ENCODE measurements at places on chromosomes 6 and 20. TPM values are rescaled to one million over a fixed set of nuclear protein-coding genes. Genes with fewer than 3 reads are reported as not detected.

Gene PRDM13
- not detected for total RNA-seq

GRCh38 chr6:11810854-11811643, 32.4 kb upstream of the ADTRP start:
- DNase-seq, result no peak

DNA sequence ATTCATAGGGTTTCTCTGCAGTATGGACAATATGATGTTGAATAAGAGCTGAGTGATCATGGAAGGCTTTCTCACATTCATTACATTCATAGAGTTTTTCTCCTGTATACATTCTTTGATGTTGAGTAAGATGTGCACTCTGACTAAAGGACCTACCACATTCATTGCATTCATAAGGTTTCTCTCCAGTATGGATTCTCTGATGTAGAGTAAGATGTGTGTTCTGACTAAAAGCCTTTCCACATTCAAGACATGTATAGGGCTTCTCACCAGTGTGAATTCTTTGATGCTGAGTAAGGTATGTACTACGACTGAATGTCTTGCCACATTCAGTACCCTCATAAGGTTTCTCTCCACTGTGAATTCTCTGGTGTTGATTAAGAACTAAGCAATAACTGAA, 29.3 kb upstream of the ZNF391 start:
- no peak for DNase-seq

Gene TFAP2A
- 8.8 TPM for total RNA-seq

Gene HLA-DRB1
- 4.0 TPM for total RNA-seq

Gene TRIM31
- total RNA-seq, result not detected

- no peak for DNase-seq
Observed at GRCh38 chr6:132865364-132865763, 51.0 kb downstream of the RPS12 start.

DNA sequence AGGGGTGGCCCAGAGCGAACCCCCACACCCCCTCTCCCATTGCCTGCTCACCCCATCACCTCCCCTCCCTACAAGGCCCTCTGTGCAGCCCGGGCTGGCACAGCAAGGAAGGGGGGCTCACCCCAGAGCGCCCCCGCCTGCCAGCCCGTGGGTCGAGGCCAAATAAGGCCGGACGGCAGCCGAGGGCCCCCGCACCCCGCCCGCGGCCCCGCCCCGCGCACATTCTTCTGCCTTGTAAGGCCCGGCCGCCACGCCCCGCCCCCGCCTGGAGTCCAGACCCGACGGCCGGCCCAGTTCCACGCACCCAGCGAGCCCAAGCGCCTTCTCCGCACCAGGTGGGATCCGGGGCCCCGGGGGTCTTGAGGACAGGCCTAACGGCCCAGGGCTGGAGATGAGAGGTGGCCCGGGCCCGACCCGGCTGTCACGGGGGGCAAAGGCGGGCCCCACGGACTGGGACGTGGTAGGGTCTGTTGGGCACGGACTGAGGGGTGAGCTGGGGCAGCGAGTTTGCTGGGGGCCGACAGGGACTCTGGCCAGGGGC, at the start of gene MYL9:
Gene MYL9, plus strand, starts transcription at position 293 of the 541 bp plus-strand sequence. CDS start 3,366 bp downstream, outside the sequence.
- DNase-seq, result no peak

DNA sequence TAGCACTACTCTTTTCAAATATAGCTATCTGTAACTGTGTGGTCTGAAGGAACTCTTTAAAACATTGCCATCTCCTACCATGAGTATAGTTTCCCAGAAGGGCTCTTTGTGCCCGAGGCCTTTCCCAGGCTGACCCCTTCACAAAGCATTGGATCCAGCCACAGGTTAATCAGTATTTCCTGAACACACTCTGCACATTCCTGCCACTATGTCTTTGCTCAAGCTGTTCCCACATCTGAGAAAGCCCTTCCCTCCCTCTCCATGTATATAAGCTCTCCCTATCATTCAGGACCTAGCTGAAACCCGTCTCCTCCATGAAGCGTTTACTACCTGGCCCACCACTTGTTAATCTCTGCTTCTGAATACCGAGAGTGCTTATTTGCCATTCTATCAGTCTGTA, 47.8 kb upstream of the PKHD1 start:
- no peak for DNase-seq

Gene HDGFL1
- not detected for total RNA-seq

DNA sequence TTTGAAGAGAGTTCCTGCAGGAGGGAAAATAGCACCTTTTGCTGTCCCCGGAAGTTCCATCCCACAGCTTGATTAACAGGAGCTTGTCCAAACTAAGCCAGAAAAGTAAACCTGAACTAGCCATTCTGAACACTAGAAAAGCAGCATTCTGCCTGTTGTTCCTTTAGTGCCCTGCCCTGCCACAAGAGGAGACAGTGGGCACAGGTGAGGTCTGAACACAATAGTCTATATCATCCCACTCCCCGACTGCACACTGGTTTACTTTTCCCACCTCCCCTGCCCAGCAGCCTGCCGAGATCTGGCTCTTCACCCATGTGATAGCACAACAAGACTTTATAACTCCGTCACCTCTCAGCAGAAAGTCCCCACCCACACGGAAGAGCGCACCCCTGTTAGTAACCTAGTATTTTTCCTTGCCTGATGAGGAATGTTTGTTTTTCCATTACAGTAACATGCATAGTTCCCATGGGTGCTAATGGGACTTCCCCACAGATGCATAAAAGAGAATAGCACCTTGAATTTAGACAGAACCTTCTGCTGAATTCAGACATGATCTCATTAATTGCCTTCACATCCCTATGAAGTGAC, 59.7 kb downstream of the TFAP2A start:
- DNase-seq, result no peak

DNA sequence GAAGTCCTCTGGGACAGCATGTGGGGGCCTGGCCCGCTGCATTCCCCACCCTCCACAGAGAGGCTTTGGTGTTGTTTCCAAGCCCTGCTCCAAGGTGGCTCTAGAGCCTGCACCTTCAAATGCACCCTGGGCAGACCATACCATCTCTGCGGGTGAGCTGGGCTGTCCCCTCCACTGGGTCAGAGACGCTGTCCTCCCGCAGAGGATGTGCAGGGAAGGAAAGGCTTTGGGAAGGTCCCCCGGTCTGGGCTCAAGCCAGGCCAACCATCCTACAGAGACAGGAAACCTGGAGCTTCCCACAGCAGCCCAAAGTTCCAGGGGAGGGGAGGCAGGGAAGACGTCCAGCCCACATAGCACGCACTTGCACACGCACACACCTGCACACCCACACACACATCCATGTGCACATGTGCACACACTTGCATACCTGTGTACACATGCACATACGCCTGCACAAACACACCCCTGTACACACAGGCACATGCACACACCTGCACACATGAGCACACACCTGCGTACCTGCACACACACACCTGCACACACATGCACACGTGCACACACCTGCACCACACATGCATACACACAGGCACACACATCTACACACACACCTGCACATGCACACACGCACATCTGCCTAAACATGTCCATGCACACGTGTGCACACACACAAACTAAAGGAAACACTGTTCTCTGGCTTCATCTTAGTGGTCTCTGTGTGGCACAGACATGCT, 155.4 kb downstream of the ERMARD start:
- DNase-seq, result no peak

- no peak for DNase-seq
Observed at GRCh38 chr6:152353440-152353839, 283.7 kb downstream of the SYNE1 start.

Gene VWA7
- total RNA-seq, result 1.5 TPM

DNA sequence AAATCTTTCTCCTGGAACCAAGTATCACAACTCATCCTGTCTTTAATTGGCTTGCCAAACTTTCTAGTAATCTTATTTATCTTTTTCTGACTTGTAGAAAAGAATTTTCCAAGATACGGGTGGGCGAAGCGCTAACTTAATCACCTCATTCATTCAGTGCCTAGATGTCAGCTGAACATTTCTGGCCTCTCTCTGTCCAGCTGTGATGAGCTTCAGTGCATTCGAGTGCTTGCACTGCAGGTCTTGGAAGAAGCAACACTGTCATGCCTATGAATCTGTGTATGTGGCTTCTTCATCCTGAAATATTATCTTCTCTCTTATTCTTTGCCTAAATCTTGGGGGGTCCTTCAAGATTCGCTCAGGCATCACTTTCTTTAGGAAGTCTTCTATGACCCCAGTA, 16.3 kb upstream of the ENPP1 start:
- no peak for DNase-seq

- DNase-seq, result no peak
Observed at GRCh38 chr6:113842165-113842564, 15.0 kb upstream of the MARCKS start.

DNA sequence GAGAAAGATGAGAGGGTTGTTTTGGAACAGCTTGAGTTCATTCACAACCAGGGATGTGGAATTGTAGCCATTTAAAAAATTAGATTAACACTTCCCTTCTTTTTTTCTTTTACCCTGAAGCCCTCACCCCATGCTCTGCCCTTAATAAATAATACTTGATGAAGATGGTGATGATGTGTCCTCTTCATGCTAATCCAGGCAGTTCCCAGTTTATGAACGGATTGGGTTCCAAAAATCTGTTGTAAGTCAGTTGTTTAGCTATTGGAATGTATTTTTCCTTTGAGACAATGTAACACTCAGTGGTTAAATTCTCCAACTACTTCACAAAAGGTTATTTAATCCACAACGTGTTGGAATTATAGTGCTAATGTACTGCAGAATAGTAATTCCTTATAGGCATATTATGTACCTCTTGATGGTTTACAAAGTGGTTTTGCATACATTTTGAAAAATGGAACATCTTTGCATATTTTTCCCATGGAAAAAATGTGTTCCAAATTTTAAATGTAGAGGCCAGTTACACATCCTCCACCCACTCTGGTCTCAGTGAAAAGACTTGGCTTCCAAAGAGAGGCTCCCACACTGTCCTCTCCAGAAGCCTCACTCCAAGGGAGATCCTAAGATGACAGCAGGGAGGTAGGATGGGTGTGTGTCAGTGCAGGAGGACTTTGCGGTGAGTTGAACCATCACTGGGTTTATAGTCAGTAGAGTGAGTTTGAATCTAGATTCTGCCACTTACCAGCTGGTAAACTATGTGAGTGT, 45.8 kb upstream of the CEP162 start:
- no peak for DNase-seq

DNA sequence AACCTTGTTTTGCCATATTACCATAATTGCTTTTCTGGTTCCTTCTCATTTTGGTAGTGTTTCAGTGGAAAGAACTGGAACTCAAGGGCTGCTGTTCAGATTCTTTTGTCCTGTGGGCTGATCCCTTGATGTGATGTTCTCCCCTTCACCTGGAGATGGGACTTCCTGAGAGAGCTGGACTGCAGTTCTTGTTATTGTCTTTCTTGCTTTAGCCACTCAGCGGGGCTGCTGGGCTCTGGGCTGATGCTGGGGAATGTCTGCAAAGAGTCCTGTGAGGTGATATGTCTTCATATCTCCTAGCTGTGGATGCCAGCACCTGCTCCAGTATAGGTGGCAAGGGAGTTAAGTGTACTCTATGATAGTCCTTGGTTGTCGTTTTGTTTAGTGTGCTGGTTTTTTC, 79.0 kb downstream of the BCKDHB start:
- no peak for DNase-seq

DNA sequence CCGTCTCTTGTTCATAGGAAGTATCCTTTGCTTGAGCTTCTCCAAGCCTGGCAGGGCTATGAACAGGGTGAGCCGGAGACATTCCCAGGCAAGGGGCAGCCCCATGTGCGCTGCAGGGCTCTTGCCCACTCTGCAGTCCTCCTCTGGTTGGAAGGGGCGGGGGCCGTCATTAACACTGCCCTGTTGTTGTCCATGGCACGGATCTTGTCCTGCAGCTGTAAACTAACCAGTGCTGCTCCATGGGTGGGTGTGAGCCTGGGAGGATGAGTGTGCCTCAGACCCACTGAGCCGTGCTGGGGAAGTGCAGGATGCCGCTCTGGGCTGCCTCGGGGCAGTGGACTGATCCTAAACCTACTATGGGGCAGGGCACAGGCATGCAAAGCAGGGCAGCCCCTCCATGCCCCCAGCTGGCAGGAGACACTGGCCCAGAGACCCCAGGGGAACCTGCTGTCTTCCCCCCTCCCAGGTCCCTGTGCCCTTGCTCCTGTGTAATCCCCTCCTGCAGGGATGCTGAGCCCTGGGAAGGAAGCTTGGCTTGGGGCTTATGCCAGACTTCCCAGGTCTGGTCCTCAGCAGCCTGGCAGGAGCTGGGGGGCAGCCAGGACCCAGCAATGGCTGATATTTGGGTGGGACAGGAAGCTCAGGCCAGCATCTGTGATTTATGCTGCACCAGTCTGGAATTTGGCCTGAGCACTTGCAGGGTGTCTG, 8.5 kb downstream of the EBF4 start:
- no peak for DNase-seq

GRCh38 chr6:84775751-84776150, 11.4 kb upstream of the TBX18 start:
- no peak for DNase-seq

Gene MEI4
- 0.21 TPM for total RNA-seq

DNA sequence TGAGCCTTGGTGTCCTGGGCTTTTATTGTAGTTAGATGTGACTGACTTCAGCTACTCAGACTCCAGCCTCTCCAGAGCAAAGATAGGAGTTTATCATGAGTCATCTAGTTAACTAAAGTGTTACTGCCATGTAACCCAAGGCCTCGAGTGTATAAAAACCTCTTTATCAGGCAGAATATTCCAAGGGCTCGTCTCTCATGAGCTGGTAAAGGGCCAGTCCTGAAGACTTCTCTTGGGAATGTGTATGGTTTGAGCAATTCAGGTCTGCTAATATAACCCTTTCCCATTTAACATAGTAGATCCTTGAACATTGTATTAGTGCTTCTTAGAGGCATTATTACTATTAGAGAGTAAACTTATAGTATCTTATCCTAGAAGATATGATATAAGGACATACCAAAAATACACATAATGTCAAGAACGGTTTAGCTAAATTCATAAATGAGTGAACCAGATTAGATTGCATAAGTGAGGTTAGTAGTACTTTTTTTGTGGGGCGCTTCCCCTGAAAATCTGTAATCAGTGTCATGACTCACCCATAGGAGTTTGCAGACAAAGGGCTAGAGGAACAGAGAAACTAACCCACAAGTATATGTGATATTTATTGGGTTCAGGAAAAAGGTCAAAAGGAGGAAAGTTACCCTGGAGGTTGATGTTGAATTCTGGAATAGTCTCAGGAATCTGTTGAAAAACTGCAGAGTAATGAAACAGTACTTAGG, 16.0 kb downstream of the DSE start:
- no peak for DNase-seq

GRCh38 chr20:5586720-5587119, 163.5 kb upstream of the SHLD1 start:
- no peak for DNase-seq

Gene SCRT2
- not detected for total RNA-seq

GRCh38 chr6:134468633-134469032, 150.7 kb upstream of the SGK1 start:
- no peak for DNase-seq

Gene CST2
- total RNA-seq, result 7.0 TPM

Gene SLC16A10
- total RNA-seq, result 1.0 TPM

- no peak for DNase-seq
Observed at GRCh38 chr6:127176146-127176545, 57.7 kb downstream of the RSPO3 start.

DNA sequence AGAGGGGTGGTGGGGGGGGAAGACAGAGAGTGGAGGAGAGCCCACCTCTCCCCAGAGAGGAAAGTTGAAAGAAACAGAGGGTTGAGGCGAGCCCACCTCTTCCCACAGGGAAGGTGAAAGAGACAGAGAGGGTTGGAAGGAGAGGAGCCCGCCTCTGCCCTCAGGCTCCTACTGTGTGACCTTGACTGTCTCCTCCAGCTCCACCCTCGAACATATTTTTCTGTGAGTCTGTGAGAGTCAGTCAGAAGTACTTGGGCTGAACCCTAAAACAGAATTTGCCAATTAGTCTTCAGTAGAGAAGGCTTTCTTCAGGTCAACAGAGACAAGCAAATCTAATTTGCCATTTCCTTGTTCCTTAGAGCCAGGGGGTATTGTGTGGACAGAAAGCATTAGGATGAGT, 153.7 kb upstream of the SNX9 start:
- DNase-seq, result no peak

- no peak for DNase-seq
Observed at GRCh38 chr6:17418281-17419188, 25.1 kb downstream of the CAP2 start.
